ENCODE measurements at places on chromosomes 7 and 10. TPM values are rescaled to one million over a fixed set of nuclear protein-coding genes. Genes with fewer than 3 reads are reported as not detected.

The LRRD1 gene
- not detected for total RNA-seq

The IMMP2L gene
- total RNA-seq, result 22.4 TPM

The XRCC2 gene
- 5.2 TPM for total RNA-seq

The MYO1G gene
- total RNA-seq, result 0.33 TPM

The ANKRD61 gene
- total RNA-seq, result 0.26 TPM

The HOXA10 gene
- 8.3 TPM for total RNA-seq

The GOLGA7B gene
- 4.2 TPM for total RNA-seq

The IDE gene
- total RNA-seq, result 21.1 TPM

The ZNF655 gene
- 56.3 TPM for total RNA-seq

The HNRNPH3 gene
- total RNA-seq, result 212 TPM

The SH2D4B gene
- total RNA-seq, result 0.13 TPM

The LDB3 gene
- 0.18 TPM for total RNA-seq

The DKK1 gene
- total RNA-seq, result 387 TPM

Measured in A549 treated with dexamethasone at 1 μM for 4 hours (cell line).